ENCODE measurements at places on chromosomes 6 and 20.

- DNase-seq: no peak
Observed at GRCh38 chr6:130677312-130677711, 149.9 kb upstream of the SMLR1 start.

DNA sequence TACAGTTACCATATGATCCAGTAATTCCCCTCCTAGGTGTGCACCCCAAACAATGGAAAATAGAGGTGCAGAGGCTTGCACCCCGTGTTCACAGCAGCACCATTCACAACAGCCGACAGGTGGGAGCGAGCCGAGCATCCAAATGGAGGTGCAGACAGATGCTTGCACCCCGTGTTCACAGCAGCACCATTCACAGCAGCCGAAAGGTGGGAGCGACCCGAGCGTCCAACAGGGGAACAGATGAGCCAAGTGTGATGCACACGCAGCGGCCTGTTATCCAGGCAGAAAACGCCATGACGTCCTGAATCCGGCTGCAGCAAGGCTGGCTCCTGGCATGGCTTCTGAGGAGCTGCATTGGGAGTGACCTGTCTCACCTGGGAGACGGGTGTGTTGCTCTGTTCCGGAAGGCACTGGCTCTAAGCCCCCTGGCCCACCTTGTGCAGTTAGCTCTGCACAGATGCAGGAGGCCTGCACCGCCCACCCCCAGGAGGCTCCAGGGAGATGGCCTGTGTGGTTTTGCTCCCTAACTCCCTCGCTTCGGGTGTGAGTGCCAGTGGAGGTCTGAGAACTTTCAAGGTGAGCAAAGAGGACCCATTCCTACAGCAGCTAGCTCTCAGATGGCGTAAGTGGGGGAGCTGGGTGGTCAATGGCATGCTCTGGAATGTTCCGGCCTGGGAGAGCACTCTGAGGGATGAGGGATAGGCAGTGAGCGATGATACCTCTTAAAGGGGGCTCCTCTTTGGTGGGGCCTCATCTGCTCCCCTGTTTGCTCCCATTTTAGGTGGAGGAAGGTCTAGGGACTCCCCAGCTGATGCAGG is 47.8 kb upstream of the FRMD1 start:
- DNase-seq: no peak

- DNase-seq: no peak
Observed at GRCh38 chr6:33317419-33317668, 200 bp downstream of the ZBTB22 start.

- DNase-seq: no peak
Observed at GRCh38 chr6:111757342-111757741, 115.9 kb downstream of the FYN start.

DNA sequence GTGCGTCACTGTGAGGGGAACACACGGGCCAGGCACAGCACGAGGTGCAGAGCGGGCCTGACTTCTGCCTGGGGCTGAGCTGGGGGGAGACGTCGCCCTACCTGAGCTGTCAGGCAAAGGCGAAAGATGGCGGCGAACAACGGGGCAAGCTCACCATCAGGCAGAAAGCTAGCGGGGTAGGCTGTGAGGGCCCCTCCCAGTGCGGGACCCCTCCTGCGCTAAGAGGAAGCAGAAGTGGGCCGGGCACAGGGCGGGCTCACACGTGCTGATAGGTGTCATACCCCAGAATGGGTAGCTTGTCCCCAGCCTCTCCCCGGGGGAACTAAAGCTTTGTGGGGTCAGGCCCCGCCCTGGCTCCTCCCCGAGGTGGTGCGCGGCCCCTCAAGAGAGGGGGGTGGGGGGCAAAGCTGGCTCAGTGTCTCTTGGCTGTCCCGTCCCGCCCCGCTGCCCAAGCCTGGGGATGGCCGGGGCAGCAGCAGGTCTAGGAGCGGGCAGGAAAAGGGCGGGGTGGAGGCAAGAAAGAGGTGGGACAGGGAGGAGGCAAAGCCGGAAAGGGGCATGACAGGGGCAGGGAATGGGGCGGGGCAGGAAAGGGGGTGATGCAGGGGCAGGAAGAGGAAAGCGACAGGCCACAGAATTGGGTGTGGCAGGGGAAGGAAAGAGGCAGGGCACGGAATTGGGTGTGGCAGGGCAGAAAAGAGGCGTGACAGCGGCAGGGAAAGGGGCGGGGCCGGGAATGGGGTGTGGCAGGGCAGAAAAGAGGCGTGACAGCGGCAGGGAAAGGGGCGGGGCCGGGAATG is 14.7 kb downstream of the UCKL1 start:
- peak; percentile 78 for DNase-seq

- DNase-seq: no peak
Observed at GRCh38 chr6:62391358-62391757, 105.3 kb upstream of the KHDRBS2 start.

DNA sequence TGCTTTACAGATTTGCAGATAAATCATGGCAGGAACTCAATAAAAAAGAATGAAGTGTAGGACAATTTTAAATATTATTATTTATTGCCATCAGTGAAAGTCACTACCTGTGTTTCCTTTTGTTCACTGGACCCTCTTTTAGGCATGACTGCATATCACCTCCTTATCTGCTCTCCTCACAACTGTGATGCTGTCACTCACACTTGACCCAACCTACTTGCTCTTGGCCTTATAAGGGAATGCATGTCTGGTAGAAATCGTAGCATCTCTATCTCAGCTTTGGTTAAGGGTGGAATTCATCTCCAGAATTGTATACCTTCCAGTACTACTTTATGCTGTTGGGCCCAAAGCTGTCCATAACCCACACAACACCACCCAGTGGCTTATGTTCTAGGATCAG is 47.6 kb upstream of the RNF144B start:
- DNase-seq: no peak

GRCh38 chr20:12965870-12966251 is 42.9 kb upstream of the SPTLC3 start:
- no peak for DNase-seq

GRCh38 chr6:155150967-155151671 is 112.7 kb upstream of the CLDN20 start:
- no peak for DNase-seq

GRCh38 chr6:133394630-133395029 is 153.5 kb downstream of the EYA4 start:
- no peak for DNase-seq

- DNase-seq: no peak
Observed at GRCh38 chr6:68740828-68741500, 105.9 kb downstream of the ADGRB3 start.

DNA sequence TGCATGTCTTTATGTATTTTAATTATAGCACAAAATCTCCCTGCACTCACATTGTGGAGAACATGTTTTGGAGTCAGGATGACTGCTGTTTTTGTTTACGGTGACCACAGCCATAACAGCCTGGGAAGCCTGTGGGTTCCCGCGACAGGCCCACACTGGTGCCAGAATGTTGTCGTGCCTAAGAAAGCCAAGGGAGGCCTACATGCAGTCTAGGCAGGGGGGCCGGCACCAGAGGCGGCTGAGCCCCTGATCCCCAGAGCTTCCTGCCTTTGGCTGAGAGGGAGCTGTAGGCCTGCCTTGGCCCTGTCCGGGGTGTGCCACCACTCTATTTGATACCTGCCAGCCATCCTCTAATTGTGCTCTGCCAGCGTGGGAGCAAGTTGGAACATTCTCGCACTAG is 46.7 kb downstream of the TBC1D7 start:
- no peak for DNase-seq

DNA sequence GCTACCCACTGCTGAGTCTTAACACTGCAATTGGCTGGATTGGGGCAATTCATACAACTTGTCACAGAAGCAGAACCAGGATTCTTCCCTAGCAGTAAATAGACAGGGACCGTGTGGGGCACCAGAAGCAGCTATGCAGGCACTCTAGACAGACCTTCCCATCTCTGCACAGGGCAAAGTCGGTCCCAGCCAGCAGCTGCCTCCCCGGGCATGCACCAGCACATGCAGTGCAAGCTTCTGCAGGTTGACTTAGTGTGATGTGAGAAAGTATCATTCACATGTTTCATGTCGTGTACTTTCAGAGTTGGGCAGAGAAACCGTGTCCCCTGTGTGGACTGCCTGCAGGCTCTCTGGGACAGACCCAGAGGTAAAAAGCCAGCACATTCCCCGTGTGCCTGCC is 98.0 kb upstream of the FOXA2 start:
- no peak for DNase-seq

GRCh38 chr6:4486568-4487315 is 289.5 kb upstream of the CDYL start:
- no peak for DNase-seq

GRCh38 chr6:106315765-106316374 is 9.7 kb downstream of the ATG5 start:
- DNase-seq: no peak

DNA sequence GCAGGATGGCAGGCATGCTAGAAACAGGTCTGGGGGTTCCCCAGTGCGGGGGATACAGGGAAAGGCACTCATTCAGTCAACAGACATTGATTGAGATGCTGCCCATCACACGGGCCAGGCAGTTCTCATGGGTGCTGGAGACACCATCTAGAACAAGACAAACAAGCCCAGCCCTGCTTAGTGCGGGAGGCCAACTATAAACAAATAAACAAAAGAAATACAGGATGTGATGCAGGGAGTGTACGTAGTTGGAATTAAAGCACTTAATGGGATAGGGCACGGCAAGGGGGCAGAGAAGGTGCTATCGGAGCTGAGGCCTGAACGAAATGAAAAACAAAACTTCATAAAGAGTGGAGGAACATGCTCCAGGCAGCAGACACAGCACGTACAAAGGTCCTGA is 169.3 kb downstream of the PREX1 start:
- DNase-seq: no peak

GRCh38 chr6:127365874-127366273 is 22.5 kb upstream of the ECHDC1 start:
- no peak for DNase-seq

DNA sequence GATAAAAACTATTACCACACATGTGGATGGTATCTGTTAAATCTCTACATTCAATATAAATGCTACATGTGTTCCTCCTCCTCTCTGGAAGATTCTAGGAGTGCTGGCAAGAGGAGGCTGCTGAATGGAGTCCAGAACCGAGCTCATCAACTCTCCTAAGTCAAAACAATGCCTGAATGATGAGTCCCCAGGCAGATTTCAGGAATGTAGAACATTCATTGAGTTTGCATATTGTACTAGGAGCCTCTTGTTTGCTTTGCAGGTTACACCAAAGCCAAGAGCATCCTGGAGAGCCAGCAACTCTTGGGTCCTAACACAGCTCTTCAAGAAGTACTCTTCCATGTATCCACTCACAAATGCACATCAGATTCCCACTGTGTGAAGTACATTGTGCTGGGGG is 117.6 kb upstream of the UST start:
- DNase-seq: no peak

DNA sequence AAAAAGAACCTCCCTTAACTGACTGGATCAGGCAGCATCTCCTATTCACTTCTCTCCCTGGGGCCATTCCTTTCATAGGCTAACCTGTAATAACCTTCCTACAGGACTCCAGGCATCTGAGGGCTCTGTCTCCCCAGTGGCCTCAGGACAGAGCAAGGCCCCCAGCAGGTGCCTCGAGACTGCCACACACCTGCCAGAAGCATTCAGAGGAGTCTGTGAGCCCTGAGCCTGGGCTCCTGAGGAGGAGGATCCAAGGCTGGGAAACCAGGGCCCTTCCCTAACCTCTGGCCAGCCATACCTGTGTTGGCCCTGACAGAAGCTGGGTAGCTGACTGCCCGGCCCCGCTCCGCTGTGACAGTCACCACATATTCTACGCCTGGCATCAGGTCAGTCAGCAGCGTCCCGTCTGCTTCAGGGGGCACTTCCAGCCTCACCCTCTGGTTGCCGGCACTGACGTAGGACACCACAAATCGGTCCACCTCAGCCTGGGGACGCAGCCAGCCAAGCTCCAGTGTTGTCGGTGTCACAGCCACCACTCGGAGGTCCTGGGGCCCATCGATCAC is 20.6 kb downstream of the TNXB start:
- DNase-seq: no peak

DNA sequence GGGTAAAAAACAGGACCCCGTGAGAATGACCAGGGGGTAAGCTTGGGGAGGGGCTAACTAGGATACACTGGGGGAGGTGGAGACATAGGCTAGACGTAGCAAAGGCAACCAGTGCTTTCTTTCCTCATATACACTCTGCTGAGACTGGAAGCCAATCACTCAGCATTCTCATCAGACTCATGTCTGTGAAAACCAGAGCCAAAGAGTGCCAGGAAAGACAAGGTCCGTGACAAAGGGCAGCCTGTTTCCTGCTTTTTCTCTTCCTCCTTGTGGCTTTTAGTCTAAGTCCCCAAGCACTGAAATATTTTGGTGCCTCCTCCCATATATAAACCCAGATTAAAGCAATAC is 97.9 kb upstream of the NEDD9 start:
- no peak for DNase-seq

DNA sequence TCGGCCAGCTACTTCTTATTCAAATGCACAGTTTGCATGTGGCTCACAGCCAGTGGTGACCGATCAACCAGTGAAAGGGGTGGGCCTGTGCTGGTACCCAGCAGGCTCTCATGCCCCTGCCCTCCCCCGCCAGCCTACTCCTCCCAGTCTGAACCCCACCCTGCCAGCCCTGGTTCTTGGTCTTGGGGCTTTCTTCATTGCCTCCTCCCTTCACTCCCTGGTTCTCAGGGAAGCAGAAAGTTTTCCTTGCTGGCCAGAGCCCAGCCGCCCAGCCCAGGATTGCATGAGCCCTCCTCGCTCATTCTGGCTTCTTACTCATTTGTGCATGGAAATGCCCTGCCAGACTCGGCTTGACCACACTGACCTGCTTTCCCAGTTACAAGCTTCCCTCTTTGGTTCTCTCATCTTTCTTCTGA is 40.8 kb downstream of the KCNK17 start:
- DNase-seq: no peak

- DNase-seq: no peak
Observed at GRCh38 chr6:82374516-82374915, 10.9 kb downstream of the TPBG start.

DNA sequence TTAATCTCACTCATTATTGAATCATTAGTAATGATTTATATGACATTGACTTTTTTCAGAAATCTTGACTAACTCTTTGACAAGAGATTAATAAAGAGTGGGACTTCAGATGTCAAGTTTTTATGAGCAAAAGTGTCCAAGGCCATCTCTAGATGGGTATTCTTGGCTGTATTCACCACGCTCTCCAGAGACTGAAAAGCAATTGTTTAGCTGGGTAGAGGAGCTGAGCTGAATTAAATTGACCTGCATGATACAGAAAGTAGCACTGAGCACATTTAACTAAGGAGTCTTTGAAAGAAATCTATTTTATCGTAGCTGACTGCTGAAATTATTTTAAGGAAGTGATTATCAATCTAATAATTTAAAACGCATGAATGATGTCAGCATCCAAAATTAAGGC is 89.4 kb downstream of the LINC00237 start:
- DNase-seq: no peak

GRCh38 chr6:165308926-165309731 is at the start of gene C6orf118:
TSS of gene C6orf118 (minus strand) at chr6:165309605. CDS start at chr6:165309586, 19 bp downstream.
- DNase-seq: no peak
